Urothelium cell line (cell line): ENCODE measurements at places on chromosomes 1 and 21.
A peak's percentile ranks its signal among the peaks of the same experiment; 100 is the strongest.

DNA sequence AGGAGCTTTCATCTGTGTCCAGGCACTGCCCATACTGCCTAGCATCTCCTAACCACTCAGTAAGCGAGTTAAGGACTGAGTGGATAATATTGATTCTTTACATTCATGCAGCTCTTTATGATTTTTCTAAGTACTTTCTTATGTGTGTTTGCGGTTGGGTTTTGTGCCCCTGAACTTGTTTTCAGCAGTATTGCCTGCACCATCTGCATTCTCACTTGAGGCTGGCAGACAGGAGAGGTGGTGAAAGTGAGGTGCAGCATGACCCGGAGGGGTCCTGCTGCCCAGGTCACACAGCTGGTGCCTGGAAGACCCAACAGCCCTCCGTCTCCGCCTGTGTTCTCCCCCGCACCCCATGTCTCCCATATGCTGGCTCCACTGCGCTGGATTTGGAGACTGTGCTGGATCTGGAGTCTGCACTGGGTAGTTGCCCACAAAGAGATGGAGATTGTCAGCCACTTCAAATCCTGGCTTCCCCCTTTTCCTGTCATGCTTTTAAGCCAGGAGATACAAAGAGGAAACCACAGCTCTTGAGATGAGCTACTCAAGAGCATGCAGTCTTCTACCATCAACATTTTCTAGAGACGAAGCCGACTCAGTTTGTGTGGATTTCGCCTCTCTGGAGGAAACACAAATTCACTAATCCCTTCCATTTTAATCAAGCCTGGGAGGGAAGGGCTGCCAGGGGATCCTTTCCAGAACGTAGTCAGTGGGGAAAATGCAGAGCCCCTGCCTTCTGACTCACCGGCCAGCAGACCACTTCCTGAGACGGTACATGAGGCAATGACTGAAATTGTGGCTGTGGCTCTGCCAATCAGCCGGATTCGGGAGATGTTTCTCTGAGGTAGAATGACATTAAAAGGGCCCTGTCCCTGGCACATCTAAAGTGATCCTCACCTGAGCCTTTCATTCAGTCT is 71.7 kb upstream of the ANGPTL1 start:
- DNase-seq: peak; percentile 62

- no peak for DNase-seq
Observed at GRCh38 chr21:35172231-35172630, 123.1 kb upstream of the RUNX1 start.

- no peak for DNase-seq
Observed at GRCh38 chr1:111085676-111086075, 54.2 kb downstream of the DRAM2 start.

- no peak for DNase-seq
Observed at GRCh38 chr21:45887120-45887611, 94.4 kb upstream of the COL6A1 start.

DNA sequence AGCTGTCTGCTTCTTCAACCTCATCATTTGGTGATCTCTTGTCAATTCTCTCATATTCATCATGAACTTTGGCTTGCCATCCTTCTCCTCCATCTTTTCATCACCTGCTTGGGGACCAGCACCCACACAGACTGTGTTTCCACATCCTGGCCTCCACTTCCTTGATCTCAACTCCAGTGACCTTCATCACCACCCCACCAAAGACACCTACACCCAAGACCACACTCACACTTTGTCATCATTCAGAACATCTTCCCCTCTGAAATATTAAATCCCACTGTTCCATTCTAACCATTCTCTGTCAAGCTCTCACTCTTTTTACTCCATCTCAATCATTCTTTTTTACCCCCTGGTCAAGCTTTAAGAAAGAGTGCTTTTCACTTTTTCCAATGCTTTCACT is 115.5 kb upstream of the VAV3 start:
- no peak for DNase-seq

GRCh38 chr1:165632491-165632890 is 1.5 kb downstream of the MGST3 start:
- no peak for DNase-seq

DNA sequence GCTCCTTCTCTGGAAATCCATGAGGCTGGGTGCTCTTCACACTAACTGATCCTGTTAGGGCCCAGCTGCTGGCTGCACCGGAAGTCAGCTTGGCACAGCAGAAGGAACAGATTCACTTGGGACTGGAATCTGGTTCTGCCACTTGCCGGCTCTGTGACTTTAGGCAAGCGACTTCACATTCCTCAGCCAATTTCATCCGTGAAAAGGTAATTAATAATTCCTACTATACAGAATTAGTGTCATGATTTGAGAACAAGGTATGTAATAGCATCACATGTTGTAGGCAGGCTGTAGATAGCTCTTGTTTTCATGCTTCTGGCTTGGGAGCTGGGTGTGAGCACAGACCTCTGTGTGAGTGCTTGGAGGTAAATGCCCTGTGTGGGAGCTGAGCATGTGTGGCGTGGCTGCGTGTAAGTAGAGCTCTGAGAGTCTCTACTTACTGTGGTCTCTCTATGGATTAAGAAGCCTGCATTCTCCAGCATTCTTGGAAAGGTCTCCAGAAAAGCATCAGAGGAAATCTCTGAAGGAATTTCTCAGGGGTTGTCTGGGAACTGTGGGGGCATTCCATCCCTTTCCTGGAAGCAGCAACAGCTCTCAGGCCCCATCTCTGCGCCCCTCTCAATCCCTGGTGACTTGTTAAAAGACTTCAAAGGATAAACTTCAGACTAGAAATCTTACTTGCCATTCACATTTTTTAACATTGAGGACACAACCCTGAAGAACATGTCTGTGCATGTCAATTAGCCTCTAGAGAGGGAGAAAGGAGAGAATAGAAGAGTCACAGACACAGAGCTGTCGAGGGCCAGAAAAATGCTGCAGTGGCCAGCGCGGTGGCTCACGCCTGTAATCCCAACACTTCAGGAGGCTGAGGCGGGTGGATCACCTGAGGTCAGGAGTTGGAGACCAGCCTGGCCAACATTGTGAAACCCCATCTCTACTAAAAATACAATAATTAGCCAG is 47.7 kb upstream of the PPM1J start:
- no peak for DNase-seq

DNA sequence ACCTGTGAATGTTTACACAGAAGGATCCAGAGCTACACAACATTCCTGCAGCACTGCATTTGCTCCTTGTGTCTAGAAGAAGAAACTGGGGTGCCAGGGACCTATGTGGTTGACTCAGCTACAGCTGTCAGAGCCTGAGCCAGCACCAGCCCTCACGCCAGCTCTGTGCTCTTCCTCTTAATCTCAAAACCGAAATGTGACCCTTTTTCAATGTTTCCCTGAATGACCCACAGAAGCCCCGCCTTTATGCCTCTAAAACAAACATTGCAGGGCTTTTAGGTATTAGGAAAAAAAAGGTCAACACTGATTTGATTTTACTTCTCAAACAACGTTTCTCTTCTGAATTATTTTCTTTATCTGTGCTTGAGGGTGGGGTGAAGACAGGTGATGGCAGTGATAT is 260.5 kb downstream of the DYRK1A start:
- DNase-seq: no peak
